ENCODE measurements at places on chromosomes 1 and 21. TPM values are rescaled to one million over a fixed set of nuclear protein-coding genes. Genes with fewer than 3 reads are reported as not detected.

GRCh38 chr1:90340606-90341005 is 345.7 kb downstream of the ZNF326 start:
- H3K36me3 ChIP-seq = no peaks in the 10 kb centered on the region
- no peak overlapping the region for H3K4me3 ChIP-seq
- peaks cover 2% of the 10 kb centered on the region for H3K4me1 ChIP-seq
- peaks cover 2% of the 10 kb centered on the region for H3K27me3 ChIP-seq
- no peak overlapping the region for H3K27ac ChIP-seq

DNA sequence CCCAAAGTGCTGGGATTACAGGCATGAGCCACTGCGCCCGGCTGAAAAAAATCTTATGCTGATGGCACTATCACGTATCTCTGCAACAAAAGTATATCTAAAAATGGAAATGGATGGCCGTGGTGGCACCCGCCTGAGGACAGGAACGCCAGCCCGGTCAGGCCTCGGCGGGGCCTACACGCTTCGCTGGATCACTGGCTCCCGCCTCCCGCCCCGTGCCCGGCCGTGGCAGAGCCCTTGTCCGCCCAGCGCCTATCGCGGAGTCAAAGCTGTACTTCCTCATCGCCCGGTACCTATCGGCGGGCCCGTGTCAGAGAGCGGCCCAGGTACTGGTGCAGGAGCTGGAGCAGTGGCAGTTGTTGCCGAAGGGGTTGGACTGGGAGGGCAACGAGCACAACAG is 28.8 kb upstream of the PDPN start:
- H3K27me3 ChIP-seq = no peaks in the 10 kb centered on the region
- no peaks in the 10 kb centered on the region for H3K4me1 ChIP-seq
- DNase-seq = no peak

DNA sequence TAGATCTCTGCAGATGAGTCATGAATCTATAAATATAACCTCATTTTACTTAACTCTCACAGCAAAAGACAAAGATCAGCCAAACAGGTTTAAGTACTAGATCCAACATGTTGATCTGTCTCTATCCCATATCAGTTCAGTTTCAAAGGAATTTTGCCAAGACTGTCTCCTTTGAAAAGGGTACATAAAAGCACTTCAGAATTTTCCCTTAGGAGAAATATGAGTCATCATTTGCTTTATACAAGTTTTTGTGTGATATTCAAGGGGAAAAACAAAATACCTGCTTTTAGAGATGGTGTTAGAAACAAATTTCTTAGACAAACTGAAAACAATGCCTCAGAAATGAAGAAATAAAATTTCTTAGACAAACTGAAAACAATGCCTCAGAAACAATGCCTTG is 73.5 kb upstream of the LRRC7 start:
- H3K4me3 ChIP-seq = no peak overlapping the region
- H3K27me3 ChIP-seq = no peaks in the 10 kb centered on the region
- H3K27ac ChIP-seq = no peak overlapping the region
- DNase-seq = no peak
- H3K36me3 ChIP-seq = no peaks in the 10 kb centered on the region

- H3K27me3 ChIP-seq = no peaks in the 10 kb centered on the region
- no peaks in the 10 kb centered on the region for H3K36me3 ChIP-seq
These were observed 13.2 kb downstream of the PPP1R12B start for GRCh38 chr1:202361701-202362100.

GRCh38 chr1:203686091-203686632 is 59.5 kb downstream of the ATP2B4 start:
- no peaks in the 10 kb centered on the region for H3K27me3 ChIP-seq
- H3K36me3 ChIP-seq = peaks cover 49% of the 10 kb centered on the region
- no peak for DNase-seq
- H3K4me3 ChIP-seq = no peak overlapping the region
- H3K4me1 ChIP-seq = peaks cover 31% of the 10 kb centered on the region
- no peak overlapping the region for H3K27ac ChIP-seq

DNA sequence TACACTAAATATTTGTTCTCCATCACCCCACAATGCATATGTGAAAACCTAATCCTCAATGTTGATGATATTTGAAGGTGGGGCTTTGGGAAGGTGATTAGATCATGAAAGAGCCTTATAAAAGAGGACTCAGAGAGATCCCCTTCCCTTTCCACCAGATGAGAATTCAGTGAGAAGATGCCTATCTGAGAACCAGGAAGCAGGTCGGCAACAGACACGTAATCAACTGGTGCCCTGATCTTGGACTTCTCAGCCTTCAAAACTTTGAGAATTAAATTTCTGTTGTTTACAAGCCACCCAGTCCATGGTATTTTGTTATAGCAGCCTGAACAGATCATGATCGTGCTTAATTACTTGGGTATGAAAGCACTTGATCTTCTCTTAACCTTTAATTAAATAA is 329.4 kb downstream of the KCNT2 start:
- DNase-seq = no peak
- no peak overlapping the region for H3K27ac ChIP-seq

- H3K36me3 ChIP-seq = no peaks in the 10 kb centered on the region
- H3K27me3 ChIP-seq = peaks cover 7% of the 10 kb centered on the region
- H3K4me3 ChIP-seq = no peak overlapping the region
- no peaks in the 10 kb centered on the region for H3K4me1 ChIP-seq
- DNase-seq = no peak
These were observed 19.1 kb downstream of the SPOCD1 start for GRCh38 chr1:31796707-31797106.

- no peaks in the 10 kb centered on the region for H3K36me3 ChIP-seq
- no peak overlapping the region for H3K27ac ChIP-seq
- H3K27me3 ChIP-seq = peaks cover 21% of the 10 kb centered on the region
- no peak overlapping the region for H3K4me3 ChIP-seq
- H3K4me1 ChIP-seq = peaks cover 3% of the 10 kb centered on the region
These were observed 96.7 kb upstream of the TRABD2B start for GRCh38 chr1:48093696-48094528.

DNA sequence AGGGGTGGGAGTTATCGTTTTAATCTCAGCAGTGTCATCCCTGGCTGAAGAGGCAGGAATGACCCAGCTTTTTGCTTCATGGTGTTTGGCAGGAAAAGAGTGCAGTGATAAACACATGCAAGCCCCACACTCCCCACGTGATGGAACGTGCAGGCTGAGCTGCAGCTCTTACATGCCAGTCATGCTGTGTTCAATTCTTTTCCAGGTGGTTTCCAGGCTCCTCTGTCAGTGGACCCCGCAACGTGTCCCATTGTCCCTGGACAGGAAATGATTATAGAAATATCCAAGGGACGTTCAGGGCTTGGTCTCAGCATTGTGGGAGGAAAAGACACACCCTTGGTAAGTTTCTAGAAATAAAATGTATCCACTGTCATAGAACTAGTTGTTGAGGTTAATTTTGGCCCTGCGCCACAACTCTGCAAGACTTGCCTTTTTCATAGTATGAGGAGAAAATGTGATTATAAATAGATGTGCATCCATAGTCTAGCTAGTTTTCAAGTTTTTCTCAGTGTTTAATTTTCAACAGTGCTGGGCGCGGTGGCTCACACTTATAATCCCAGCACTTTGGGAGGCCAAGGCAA is 110.2 kb upstream of the L1TD1 start:
- no peaks in the 10 kb centered on the region for H3K4me1 ChIP-seq
- H3K4me3 ChIP-seq = no peak overlapping the region
- no peak overlapping the region for H3K27ac ChIP-seq
- no peaks in the 10 kb centered on the region for H3K36me3 ChIP-seq
- DNase-seq = no peak

DNA sequence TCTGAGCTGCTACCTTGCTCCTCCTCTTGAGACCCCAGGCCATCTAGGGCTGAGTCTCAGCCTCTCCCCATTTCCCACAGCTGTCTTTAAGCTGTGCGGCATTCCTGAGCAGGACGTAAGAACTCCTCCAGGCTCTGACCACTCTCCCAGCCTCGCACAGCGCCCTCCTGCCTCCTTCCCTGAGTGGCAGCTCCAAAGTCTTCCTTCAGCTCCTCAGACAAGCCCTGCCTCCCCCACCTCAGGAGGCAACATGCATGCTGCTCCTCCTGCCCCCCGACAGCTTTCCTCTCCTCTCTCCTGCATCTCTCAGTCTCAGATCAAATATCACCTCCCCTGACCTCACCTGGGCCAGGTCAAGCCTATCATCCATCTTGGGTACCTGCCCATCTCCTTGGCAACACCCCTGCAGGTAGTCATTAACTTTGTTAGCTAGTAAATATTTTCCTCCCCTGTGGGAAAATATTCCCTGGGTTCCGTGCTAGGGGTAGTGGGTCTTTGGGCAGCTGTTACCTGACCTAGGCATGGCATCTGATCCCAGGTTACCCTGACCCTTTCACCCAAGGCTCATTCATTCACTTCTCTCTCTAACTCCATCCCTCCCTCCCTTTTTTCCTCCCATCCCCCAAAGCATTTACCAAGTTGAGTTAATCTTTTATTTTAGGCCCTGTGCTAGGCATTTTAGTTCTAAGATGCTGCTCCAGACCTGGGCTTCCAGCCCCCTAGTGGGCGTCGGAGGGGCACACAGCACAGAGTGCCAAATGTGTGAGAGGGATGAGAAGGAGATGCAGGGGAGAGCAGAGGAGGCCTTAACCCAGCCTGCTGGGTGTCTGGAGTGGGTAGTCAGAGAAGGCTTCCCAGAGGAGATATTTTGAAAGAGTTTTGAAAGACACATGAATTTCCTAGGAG is 419.9 kb downstream of the PTPRU start:
- H3K4me3 ChIP-seq = no peak overlapping the region
- H3K27me3 ChIP-seq = peaks cover 11% of the 10 kb centered on the region
- H3K27ac ChIP-seq = no peak overlapping the region

DNA sequence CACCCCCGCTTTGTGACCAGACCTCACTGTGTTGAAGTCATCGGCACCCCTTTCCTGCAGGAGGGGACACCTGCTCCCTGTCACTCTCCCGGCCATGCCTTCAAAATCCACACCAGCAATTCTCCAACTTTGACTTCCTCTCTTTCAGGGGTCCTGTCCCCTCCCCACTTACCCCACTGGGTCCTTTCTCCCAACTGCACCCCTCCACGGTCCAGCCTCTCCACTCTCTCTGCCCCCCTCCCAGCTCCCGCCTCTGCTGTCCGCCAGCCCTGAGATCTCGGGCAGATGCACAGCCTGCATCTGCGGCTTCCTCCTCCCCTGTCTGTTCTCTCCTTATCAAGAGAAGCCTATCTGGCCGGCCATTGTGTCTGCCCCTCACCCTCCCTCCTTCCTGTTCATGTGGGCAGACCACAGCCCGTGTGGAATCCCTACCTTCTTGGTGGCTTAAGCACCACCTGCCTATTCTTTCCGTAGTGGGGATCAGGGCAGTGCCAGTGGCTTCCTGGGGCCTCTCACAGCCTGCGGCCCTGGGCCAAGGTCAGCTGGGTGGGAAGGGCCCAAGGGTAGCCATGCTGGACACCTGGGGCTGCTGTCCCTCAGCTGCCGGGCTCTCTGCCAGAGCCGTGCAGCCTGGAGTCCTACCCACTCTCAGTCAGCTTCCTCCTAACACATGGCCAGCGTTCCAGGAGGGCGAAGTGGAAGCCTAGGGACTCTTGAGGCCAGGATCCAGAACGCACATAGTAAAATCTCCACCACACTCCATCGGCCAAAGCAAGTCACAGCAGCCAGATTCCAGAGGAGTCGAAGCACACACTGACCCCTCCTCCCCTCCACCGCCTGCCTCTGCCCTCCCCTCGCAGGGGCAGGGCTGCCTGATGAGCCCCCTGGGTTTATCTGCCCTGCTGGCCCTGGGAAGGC is 5.1 kb upstream of the HES4 start:
- no peak overlapping the region for H3K27ac ChIP-seq
- peaks cover 31% of the 10 kb centered on the region for H3K27me3 ChIP-seq
- H3K36me3 ChIP-seq = no peaks in the 10 kb centered on the region
- H3K4me3 ChIP-seq = peak overlapping the region; percentile 60
- DNase-seq = peak; percentile 76

DNA sequence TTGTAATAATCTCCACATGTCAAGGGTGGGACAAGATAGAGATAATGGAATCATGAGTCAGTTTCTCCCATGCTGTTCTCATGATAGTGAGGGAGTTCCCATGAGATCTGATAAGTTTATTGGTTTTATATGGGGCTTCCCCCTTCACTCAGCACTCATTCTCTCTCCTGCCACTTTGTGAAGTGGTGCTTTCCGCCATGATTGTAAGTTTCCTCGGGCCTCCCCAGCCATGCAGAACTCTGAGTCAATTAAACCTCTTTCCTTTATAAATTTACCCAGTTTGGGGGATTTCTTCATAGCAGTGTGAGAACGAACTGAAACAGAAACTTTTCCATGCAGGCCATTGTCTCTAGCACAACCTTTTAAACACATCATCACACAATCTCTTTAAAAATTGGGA is 221.5 kb upstream of the BRINP3 start:
- H3K27me3 ChIP-seq = no peaks in the 10 kb centered on the region
- H3K4me1 ChIP-seq = no peaks in the 10 kb centered on the region
- no peak overlapping the region for H3K4me3 ChIP-seq

DNA sequence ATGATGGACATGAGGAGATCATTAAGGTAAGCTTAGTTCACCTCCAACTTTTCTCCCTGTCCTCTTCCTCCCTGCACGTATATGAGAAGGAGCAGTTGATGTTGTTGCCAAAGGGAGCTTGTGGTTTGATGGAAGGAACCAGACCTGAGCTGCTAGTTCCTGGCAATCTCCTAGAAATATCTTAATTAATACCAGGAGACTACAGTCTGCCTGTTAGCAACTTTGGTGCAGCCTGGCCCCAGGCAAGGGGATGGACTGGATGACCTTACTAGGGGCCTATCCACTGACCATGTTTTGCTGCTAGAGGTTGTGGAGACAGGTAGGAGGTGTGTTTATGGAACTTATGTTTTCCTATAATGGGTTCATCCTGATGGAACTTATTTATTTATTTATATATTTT is 22.6 kb downstream of the TUFT1 start:
- no peak overlapping the region for H3K4me3 ChIP-seq
- peaks cover 3% of the 10 kb centered on the region for H3K4me1 ChIP-seq
- H3K27ac ChIP-seq = no peak overlapping the region
- H3K36me3 ChIP-seq = no peaks in the 10 kb centered on the region

DNA sequence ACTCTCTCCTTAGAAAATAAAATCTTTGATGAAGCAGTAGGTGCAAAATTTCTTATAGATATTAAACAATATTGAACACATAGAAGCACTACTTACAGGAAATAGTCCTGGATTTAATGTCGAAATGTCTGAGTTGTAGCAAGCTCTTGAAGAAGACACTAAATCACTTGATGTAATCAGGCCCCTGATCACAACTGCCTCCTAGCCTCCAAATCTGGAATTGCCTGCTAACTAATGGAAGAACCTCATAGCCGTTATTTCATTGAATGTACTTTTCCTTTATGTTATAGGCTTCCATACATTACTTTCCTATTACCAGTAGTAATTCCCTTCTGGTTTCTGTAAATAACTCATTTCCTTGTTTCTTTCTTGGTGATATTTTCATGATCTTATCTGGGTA is 675.7 kb upstream of the CHRM3 start:
- no peaks in the 10 kb centered on the region for H3K36me3 ChIP-seq
- no peaks in the 10 kb centered on the region for H3K4me1 ChIP-seq
- no peak overlapping the region for H3K4me3 ChIP-seq
- H3K27ac ChIP-seq = no peak overlapping the region
- no peak for DNase-seq

Gene UBL4B
- total RNA-seq = not detected

Gene FCRL2
- not detected for total RNA-seq

Gene MROH9
- not detected for total RNA-seq

Gene NCF2
- total RNA-seq = 6.2 TPM

Gene HAO2
- not detected for total RNA-seq

Gene CRNN
- not detected for total RNA-seq

Gene XKR8
- total RNA-seq = 4.1 TPM

Gene ANKRD45
- total RNA-seq = not detected

Gene CD1B
- not detected for total RNA-seq
